ENCODE measurements at places on chromosomes 3 and 15. TPM values are rescaled to one million over a fixed set of nuclear protein-coding genes. Genes with fewer than 3 reads are reported as not detected.

Gene CCR3
- not detected for total RNA-seq

Gene XCR1
- total RNA-seq: under 0.01 TPM

Gene SHC4
- 4.6 TPM for total RNA-seq

Gene PDE8A
- 27.8 TPM for total RNA-seq

Gene SEMA7A
- 1.1 TPM for total RNA-seq

Gene CCR8
- total RNA-seq: not detected

Gene CADPS
- total RNA-seq: 8.8 TPM

Gene CD276
- total RNA-seq: 20.4 TPM

- no peak for DNase-seq
These were observed 113.8 kb upstream of the COL8A1 start for GRCh38 chr3:99524559-99524958.

DNA sequence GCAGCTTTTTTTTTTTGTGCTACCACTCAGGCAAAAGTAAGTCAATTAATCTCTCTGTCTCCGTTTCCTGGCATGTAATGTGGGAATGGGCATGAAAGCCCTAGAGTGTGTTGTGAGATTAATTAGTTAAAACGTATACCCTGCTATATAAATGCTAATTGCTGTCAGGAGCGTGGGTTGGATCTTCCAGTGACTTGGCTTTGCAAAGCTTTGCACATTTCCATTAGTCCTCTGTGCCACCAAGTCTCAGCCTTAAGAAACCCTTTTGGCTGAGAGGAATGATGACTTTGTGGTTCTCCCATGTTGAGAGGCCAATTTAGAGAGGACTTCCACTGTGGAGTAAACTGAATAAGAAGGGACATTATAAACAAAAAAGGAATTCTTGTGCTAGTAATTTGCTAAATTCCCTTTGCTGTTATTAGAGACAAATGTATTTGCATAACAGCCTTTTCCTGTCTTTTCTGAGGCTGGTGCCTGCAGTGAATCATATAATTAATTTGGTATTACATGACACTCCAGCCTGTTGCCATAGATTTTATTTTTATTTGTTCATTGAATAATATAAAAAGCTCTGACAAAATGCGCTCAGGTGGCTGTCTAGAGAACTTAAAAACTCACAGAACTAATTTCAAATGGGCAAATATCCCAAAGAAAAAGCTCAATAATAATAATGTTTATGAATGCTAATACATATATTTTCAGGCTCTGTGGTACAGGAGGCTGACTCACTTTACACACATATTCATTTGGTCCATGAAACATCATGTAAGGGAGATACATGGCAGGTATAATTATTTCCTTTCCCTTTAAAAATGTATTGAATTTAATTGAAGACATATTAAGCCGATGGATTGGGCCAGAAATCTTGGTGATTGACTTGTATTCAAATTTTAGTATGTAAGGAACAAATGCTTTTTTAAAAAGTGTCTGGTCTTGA, 82.7 kb downstream of the IL1RAP start:
- DNase-seq: no peak

DNA sequence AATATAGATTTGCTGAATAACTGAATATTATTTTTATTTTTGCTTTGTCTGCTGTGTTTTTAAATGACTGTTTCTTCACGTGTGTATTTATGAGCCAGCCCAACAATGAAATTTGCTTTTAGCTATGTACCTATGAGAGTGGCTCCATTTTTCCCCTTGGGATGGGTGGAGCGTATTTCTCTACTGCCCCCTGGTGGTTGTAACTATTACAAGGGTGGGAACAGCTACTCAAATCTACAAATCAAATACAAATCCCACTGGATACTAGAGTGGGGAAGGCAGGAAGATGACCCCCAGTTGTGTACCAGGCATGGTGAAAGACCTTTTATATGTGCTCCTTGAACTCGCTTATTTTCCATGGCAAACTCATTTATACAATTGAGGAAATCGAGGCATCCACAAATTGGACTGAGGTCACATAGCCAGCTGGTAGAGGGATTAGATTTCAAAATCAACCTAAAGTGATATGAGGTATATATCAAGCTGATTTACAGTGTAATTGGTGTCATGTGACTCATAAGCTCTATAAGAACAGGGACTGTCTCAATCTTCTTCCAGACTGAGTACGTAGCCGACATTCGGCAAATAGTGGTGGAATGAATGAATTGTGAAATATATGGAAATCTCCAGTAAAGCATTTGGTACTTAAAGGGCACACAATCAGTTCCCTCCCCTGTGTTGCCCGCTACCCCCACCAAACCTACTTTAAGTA, 69.5 kb upstream of the VEPH1 start:
- DNase-seq: no peak

GRCh38 chr3:4597208-4597985, 104.2 kb downstream of the ITPR1 start:
- no peak for DNase-seq

DNA sequence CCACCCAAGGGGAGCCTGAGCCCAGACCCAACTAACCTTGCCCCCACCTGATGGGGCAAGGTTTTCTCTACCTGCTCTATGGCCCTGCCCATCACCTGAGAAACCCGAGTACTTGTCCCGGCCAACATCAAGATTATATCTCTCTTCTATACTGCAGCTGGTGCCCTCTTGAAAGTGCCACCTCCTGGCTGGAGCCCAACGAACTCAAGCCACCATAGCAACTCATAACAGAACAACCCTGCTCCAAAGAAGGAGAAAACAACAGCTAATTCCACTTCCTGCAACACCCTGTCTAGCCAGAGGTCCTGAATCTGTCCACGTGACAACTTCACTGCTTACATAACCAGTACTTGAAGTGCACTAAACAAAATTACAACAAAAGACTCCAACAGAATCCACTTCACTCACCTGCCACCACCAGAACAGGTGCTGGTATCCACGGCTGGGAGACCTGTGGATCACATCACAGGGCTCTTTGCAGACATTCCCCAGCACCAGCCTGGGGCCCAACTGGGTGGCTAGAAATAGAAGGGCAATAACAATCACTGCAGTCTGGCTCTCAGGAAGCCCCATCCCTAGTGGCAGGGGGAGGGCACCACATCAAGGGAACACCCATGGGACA, 49.2 kb downstream of the PIERCE2 start:
- DNase-seq: no peak

GRCh38 chr3:44511238-44511566, 33.7 kb upstream of the ZNF445 start:
- DNase-seq: no peak

- peak; percentile 84 for DNase-seq
These were observed at the start of gene CACNA2D2 for GRCh38 chr3:50503504-50504342. CACNA2D2 (minus strand) TSS chr3:50503634; CDS start chr3:50503423, 211 bp downstream.

DNA sequence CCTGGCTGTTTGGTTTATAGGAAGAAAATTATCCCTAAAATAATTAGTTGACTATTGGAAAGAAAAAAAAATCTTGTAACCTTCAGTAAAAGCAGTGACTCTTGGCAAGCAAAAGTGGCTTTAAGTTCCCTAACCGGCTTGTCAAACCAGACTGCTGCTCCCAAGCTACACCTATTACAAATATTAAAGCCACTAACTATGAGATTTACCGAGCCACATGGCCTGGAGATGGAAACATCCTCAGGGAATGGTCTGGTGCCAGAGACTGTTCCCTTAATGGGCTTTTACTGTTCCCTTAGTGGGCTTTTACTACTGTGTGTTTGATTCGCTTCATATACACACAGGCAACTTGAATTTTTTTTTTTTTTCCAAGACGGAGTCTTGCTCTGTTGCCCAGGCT, 35.9 kb upstream of the ZNF774 start:
- DNase-seq: peak; percentile 80

DNA sequence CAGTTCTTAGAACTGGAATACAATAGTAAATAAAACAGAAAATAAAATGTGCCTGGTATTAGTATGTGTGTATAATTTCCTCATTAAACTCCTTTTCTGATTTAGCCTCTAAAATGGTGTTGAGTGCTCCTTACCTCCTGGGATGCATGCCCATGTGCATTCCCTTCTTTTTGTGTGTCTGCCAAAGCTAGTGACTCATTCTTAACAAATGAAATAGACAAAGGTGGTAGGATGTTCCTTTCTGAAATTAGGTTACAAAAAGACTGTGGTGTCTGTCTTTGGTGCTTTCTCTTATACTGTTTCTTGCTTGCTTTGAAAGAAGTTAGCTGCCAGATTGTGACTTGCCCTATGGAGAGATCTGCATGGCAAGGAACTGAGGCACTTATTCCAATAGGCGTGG, 623.7 kb downstream of the GRM7 start:
- DNase-seq: no peak

DNA sequence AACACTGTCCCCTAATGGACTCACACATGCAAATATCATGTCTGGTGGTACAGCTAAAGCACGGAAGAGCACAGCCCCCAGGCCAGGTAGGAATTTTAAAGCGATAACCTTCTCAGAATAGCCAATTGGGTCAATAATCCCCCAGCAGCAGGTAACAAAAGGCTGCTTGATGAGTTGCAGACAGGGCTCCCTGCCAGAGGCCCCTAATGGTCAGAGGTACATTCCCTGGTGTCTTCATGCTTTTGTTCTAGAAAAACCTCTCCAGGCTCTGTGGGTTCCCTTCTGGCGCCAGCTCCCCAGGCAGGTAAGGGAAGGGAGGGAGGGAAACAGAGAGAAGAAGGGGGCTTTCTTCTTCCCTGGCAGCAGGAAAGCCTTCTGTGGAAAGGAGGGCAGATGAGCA, 43.4 kb upstream of the PRTG start:
- no peak for DNase-seq

DNA sequence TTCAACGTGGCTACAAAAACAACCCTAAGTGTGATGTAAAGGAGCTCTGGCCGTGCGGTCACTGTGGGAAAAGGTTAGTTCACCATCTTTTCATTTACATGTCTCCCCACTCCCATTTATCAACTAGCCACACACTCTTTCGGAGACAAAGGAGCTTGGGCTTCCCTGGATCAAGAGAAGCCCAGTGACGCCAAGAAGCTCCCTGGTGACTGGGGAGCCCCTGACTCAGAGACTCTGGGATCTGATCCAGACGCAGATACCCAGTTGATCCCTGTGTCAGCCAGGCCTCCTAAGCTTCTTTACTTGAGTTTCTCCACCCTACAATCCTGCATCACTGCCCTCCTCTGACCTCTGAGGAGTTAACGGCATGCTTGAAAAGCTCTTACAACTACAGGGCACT, 43.9 kb downstream of the HEG1 start:
- no peak for DNase-seq

DNA sequence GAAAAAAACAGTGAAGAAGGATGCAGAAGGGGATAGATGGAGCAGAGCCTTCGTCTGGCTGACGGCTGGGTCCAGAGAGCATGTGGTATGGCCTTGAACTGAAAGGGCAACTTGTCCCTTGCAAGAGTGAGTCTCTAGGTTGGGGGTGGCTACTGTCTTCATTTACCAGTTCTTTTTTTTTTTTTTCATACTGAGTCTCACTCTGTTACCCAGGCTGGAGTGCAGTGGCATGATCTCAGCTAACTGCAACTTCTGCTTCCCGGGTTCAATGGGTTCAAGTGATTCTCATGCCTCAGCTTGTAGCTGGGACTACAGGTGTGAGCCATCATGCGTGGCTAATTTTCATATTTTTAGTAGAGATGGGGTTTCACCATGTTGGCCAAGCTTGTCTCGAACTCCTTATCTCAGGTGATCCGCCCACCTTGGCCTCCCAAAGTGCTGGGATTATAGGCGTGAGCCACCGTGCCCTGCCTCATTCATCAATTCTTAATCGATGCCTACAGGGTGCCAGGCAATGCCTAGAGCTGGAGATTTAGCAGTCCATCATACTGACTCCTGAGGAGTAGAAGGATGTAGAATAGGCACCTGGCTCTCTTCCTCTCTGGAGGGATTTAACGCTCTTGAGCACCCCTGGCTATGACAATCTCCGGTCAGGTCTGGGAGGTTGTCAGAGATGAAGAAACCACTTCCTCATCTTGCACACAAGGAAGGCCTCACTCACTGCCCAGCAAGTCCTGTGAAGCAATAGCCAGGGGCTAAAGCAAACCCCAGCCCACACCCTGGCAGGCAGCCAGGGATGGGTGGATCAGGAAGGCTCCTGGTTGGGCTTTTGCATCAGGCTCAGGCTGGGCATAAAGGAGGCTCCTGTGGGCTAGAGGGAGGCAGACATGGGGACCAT, at the start of gene CAMP:
Gene CAMP (plus strand): TSS at position 880 of the 898 bp plus-strand sequence. CDS start 17 bp downstream, at position 897.
- peak; percentile 85 for DNase-seq

DNA sequence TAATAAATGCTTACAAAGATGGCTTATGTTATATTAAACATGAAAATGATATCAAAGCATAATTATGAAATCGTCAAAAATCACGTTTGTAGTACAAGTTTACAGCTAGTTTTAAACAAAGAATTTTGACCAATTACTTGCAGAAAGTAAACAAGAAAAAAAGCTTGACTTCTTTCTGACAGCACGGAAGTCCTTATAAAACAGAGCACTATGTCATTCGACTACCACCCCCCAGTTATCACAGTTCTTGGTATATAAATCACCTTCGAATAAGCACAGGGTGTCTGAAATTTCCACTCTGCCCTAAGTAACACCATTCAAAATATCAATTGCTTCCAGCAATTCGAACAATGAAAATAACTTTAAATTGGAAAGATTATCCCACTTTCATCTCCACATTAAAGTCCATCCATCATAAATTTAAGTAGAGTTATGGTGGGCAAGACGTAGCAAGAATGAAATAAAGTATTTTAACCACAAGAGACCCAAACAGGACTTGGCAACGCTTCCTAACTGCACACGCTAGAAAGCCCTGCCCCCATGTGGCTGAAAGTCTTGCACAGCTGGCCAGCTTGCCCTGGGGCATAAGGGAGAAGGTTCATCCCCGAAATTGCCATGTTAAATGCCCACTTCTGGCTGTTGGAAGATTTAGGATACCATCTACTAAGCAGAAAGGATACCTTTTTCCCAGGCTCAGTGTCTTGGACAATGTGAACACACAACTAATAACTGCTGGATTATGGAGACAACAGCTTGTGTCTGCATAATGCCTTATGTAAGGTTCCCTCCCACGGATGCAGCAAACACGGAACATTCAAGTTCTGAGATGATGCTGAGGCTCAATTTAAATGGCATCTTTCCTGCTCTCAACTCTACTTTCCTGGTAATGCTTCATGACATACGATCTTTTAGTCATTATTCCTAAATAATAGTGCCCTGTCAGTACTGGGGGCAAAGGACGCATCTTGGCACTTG, 116.4 kb upstream of the TJP1 start:
- no peak for DNase-seq

GRCh38 chr15:100715571-100716455, 113.4 kb downstream of the ASB7 start:
- DNase-seq: peak; percentile 51

DNA sequence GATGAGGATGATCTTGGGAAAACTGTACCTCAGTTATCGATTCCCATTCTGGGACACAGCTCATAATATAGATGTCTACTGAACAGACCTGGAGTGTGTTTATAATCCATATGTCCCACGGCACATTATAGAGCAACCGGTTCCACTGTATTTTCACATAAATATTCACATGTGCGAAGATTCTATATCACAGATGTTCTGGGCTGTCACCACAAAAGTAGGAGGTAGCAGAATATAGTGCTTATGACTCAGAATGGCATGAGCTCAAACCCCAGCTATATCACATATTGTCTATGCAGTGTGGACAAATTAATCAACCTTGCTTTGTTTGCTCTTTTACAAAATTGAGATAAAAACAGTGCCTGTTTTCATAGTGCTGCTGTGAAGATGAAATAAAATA, 640.3 kb upstream of the ADAMTS9 start:
- DNase-seq: no peak

Measured in sigmoid colon (tissue), 7 donors.